ENCODE measurements at places on chromosomes 1 and 21.

DNA sequence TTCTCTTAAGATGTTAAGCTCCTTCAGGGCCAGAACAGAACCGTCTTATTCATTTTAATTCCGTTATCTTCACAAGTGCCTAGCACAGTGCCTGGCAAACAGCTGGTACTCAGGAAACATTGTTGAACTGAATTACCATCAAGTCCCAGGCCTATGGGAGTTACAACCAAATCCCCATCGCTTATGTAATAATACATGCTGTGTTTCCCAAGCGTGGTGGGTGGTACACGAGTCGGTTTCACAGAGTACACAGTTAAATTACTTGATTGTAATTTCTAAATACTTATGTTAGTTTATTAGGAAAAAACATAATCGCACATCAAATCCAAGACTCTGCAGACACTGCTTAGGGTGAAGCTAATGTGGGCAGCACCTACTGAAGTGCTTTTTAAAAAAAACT lies 1.0 kb downstream of the ANGEL2 start:
- no peak for DNase-seq

DNA sequence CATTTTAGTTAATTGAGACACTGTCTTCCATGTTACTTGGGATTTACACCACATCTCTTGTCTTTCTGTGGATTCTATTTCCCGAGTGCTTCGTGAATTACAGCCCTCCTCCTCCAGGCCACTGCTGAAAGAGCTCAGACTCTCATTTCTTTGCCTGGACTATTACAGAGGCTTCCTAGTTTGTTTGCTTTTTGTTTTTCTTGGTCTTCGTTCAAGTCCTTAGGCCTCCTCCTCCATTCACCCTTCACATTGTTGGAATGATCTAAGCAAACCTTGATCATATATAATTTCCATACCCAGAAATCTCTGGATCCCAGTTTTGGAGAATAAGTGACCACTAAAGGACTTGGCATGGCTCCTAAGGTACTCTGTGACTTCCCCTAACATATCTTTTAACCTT lies 94.1 kb downstream of the CNIH3 start:
- DNase-seq = no peak

DNA sequence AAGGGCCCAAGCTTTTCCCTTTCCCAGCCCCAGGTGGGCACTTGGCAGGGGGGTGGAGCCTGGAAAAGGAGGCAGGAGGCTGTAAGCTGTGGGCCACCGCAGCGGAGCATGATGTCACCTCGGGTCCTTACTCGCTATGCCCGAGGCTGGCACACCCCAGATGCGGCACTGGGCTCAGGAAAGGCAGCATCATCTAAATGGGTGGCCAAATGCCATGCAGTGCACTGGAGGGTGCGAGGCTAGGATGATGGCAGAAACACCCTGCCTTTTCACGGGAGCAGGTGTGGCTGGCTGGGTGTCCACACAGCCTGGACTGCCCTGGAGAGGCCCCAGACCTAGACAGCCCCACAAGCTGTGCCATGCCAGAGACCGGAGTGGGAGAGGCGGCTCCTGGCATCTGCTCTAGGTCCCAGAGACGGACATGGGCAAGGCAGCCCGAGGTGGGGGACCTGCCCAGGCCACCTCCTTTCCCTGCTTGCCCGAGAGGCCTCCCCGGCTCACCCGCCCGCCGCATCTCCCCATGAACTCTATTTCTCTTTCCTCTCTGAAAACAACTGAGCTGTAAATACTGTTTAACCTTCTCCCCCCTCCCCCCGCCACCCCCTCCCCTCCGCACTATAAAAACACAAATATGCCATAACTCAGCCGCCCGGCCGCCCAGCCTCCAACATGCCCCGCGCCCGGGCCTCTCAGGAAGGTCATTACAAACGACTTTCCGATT lies 124.7 kb downstream of the CASZ1 start:
- no peak for DNase-seq

DNA sequence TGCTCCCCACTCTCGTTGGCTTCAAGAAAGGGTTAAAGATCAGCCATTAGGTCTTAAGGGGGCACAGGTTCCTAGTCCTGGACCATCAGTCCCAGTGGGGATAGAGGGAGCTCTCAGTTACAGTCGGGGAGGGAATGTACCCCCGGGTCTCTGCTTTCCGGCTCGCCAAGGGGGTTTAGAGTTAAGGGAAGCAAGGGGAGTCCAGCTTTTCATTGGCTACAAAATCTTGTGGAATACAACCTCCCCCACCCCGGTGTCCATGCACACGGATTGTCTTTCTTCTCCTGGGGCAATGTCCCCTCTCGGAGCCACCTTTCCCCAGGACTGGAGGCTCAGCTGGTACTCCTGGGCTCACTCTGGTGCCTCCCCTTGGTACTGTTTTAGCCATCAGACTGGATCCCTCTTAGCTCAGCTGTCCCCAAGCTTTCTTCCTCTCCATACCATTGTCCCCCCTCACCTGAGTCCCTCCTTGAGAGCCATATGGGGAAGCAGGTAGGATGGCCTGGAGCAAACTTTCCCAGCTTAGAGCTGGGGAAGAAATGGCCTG lies at the start of gene A3GALT2:
Gene A3GALT2, minus strand, starts transcription at position 480 of the 547 bp plus-strand sequence. Its CDS starts 0 bp downstream, at position 480.
- no peak for DNase-seq

- no peak for DNase-seq
These were observed 140.9 kb downstream of the RHOU start for GRCh38 chr1:228876187-228876586.

DNA sequence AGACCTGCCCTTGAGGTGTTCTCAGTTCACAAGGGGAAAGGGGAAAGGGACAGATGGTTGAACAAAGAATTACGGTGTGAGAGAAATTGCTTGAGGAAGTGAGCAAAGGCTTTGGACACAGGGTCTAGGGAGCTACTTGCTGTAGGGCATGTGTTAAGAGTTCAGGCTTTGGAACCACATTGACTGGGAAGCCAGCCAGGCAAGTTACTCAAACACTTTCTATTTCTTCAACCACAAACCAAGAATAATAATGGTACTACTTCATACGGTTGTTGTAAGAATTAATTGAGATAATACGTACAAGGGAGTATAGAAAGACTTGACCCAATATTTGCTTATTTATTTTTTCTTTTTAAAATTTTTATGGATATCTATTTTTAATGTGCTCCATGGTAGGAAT lies 26.6 kb downstream of the AK4 start:
- no peak for DNase-seq

- DNase-seq = no peak
These were observed 970.7 kb downstream of the KCNT2 start for GRCh38 chr1:195637539-195637938.

GRCh38 chr1:190633488-190633887 lies 155.8 kb upstream of the BRINP3 start:
- no peak for DNase-seq

DNA sequence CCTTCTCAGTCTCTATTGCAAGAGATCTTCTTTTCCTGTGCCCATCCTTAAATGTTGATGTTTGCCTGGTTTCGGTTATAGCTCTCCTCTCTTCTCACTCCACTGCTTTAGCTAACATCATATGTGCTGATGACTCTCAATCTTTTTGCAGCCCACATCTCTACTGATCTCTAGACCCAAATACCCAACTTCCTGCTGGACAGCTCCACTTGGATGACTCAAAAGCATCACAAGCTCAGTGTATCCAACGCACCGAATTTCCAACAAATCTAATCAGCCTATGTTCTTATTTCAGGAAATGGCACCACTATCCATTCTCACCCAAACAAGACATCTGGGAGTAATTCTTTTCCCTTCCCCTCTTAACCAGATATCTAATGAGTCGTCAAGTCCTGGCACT lies 79.1 kb upstream of the ARTN start:
- no peak for DNase-seq

GRCh38 chr1:95113684-95114083 lies 3.5 kb upstream of the TLCD4 start:
- no peak for DNase-seq

DNA sequence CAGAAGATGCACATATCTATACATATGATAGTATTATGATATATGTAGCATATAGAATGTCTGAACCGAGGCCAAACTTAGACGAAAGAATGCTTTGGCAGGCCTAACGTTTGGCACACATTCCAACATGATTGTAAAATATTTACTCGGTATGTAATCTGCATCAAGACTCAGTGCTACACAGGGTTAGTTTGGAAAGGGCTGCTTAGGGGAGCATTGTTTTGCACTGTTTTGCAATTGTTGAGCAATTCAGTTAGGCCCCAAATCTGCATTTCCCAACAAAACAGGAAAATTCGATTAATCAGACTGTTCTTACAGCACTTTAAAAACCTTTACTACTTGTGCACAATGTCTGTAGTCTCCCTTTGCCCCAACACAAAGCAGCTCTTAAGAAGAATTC lies 216.0 kb upstream of the NEGR1 start:
- no peak for DNase-seq

All from cortex of kidney (tissue), 1 donor.